ENCODE measurements at places on chromosomes 6 and 20. TPM values are rescaled to one million over a fixed set of nuclear protein-coding genes. Genes with fewer than 3 reads are reported as not detected.

The METTL24 gene
- total RNA-seq = not detected

The SULF2 gene
- 0.65 TPM for total RNA-seq

The COL20A1 gene
- total RNA-seq = 0.50 TPM

The ZBTB12 gene
- 1.9 TPM for total RNA-seq

The NRN1 gene
- 2.5 TPM for total RNA-seq

The ZFAND3 gene
- total RNA-seq = 114 TPM

GRCh38 chr6:161684731-161685475, 411.0 kb upstream of the AGPAT4 start:
- H3K4me3 ChIP-seq = no peak overlapping the region
- no peak overlapping the region for H3K27ac ChIP-seq
- H3K36me3 ChIP-seq = no peaks in the 10 kb centered on the region
- no peaks in the 10 kb centered on the region for H3K27me3 ChIP-seq
- DNase-seq = no peak
- no peaks in the 10 kb centered on the region for H3K4me1 ChIP-seq

- H3K27me3 ChIP-seq = peaks cover 19% of the 10 kb centered on the region
- H3K27ac ChIP-seq = no peak overlapping the region
- H3K36me3 ChIP-seq = no peaks in the 10 kb centered on the region
- H3K4me3 ChIP-seq = no peak overlapping the region
- DNase-seq = no peak
These were observed 22.8 kb upstream of the SCGN start for GRCh38 chr6:25629198-25629576.

DNA sequence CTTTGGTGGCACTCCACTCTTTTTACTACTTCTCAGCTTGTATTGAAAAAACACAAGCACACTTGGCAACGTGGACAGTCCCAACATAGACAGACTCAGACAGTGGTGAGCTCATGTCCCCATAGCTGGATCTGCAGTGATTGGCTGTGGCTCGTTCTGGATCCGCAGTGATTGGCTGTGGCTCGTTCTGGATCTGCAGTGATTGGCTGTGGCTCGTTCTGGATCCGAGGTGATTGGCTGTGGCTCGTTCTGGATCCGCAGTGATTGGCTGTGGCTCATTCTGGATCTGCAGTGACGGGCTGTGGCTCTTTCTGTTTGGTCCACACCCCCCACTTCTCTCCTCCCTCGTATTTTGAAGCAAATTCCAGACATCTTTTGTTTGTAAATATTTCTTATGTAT, 28.0 kb downstream of the OSBPL2 start:
- no peak overlapping the region for H3K27ac ChIP-seq
- peaks cover 5% of the 10 kb centered on the region for H3K36me3 ChIP-seq
- DNase-seq = no peak
- no peaks in the 10 kb centered on the region for H3K27me3 ChIP-seq

DNA sequence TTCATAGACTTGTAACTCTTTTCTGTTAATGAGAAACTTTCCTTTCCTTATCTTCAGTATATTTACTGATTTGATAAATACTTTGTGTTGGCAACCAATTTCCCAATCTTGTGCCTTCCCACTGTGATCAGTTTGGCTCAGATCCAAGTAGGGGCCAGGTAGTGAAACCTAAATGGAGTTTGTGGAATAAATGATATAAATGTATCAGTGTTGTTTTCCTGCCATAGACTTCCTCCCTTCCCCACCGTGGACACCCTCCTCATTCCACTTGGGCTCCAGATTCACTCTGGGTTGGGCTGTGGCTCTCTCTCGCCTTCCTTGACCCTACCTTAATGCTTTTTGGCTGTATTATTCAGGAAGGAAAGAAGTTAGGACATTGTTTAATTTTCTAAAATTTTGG, 1.3 kb downstream of the ZKSCAN3 start:
- DNase-seq = no peak
- H3K4me1 ChIP-seq = peaks cover 42% of the 10 kb centered on the region
- H3K4me3 ChIP-seq = peak overlapping the region; percentile 94
- peaks cover 4% of the 10 kb centered on the region for H3K36me3 ChIP-seq
- H3K27ac ChIP-seq = no peak overlapping the region

DNA sequence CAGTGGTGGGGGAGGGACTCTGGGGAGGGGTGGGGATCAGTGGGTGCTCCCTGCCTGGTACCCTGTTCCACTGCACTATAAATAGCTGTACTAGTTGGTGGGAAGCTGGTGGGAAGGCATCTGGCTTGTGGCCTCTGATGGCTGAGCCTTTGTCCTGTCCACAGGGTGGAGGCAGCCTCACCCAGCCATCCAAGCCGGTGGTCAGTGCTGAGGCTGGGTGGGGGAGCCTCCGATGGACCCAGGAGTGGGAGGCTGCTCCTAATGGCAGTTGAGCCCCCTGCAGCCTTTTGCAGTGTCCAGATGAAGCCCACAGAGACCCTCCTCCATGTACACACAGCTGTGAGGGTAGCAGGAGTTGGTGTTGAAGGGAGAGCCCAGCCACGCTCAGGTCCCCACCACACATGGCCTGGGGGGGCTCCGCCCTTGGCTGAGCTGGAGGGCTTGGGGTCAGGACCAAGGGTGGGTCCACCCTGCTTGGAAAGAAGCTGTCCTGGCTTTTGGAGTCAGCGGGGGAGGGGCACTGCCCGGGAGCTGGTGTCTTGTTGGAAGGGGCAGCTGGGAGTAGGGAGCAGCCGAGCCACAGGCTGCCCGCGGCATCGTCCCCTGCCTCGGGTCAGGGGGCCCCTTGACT, 2.5 kb downstream of the PPDPF start:
- peaks cover 6% of the 10 kb centered on the region for H3K27me3 ChIP-seq
- H3K27ac ChIP-seq = no peak overlapping the region
- peaks cover 17% of the 10 kb centered on the region for H3K36me3 ChIP-seq

- H3K4me3 ChIP-seq = no peak overlapping the region
- H3K27me3 ChIP-seq = no peaks in the 10 kb centered on the region
- no peak overlapping the region for H3K27ac ChIP-seq
- peaks cover 4% of the 10 kb centered on the region for H3K36me3 ChIP-seq
These were observed 40.1 kb downstream of the SLX4IP start for GRCh38 chr20:10475225-10475624.

DNA sequence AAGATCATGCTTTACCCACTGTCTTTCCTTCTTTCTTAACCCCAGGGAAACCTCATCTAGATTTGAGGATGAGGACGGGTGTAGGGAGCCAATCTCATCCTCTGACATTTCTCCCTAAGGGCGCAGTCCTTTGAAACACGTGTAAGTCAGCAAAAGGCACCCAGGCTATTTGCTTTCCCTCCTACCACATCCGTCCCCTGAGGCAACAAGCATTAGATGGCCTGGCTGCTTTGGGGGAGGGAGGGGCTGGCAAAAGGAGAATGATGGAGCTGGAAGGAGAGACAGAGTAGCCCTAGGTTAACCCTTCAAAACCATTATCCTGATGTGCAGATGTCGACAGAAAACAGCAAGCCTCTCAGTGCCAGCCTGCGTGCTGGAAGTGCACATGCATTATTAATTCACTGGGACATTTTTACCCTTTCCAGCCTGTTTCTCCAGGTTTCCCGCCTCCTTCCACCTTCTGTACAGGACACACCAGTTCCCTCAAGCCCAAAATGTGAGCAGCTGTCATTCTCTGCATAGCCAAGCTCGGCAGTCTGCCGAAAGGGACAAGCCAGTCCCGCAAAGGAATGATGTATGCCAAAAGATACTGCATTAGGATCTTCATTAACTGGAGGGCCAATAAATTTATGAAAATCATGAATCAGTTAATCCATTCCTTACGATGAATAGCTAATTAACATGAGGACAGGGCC, 547.2 kb downstream of the CD83 start:
- peaks cover 33% of the 10 kb centered on the region for H3K4me1 ChIP-seq
- H3K36me3 ChIP-seq = no peaks in the 10 kb centered on the region
- peak overlapping the region; percentile 34 for H3K27ac ChIP-seq
- no peaks in the 10 kb centered on the region for H3K27me3 ChIP-seq

DNA sequence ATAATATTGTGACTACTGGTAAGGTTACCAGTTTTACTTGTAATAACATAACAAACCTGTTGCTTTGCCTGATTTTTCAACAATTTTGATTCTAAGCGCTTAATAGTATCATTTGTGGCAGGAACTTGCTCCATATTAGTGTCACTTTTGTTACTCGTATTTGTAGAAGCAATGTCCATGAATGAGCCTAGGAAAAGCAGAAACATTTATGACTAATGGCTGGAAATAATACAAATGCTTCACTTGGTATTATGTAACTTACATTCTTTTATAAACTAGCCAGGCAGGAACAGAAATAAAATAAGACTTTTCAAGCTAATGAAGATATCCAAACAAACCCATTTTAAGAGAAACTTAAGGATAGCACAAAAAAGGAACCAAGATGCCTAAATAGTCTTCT, 38.9 kb downstream of the MAP3K7 start:
- no peak for DNase-seq
- no peaks in the 10 kb centered on the region for H3K27me3 ChIP-seq
- no peaks in the 10 kb centered on the region for H3K4me1 ChIP-seq
- H3K27ac ChIP-seq = peak overlapping the region; percentile 10
- no peak overlapping the region for H3K4me3 ChIP-seq
- peaks cover 19% of the 10 kb centered on the region for H3K36me3 ChIP-seq

DNA sequence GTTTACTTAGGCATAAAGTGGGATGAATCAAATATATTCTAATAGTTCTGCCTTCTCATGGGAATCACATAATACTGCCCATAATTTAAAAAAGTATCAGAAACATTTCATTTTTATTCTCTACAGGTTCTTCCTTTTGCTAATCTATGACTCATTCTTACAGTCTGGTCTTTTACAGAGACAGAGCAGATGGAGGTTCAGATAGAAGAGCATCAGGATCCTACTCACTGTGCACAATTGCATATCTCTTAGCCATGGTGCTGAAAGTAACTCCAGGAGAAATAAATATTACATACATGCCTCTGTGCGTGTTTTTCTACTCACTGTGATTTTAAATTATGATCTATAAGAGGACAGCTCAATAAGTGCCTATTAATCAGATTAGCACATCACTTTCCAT, 16.3 kb upstream of the OR2B6 start:
- peaks cover 61% of the 10 kb centered on the region for H3K27me3 ChIP-seq
- no peak overlapping the region for H3K27ac ChIP-seq
- no peaks in the 10 kb centered on the region for H3K4me1 ChIP-seq
- no peak for DNase-seq
- peaks cover 3% of the 10 kb centered on the region for H3K36me3 ChIP-seq

DNA sequence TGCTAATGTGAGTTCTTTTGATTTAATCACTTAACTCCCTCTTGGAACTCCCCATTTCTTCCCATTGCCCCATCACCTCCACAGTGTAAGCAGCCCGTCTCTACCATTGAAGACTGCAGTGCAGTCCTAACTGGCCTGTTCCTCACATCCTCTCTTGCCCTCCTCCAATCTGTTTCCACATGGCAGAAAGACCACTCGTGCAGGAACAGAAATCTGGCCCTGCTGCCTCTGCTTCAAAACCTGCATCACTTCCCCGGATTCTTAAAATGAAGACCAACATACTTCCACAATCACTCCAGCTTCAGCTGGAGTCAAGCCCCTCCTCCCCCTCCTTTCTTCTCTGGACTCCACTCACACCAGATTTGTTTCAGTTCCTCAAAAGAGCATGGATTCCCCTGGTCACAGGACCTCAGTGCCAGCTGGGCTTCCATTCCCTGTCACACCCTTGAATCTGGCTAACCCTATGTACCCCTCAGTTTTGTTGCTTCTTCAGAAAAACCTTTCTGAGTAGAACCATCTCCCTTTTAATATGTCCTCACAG, 802.3 kb downstream of the MAFB start:
- DNase-seq = no peak
- no peaks in the 10 kb centered on the region for H3K4me1 ChIP-seq
- H3K36me3 ChIP-seq = no peaks in the 10 kb centered on the region
- H3K27ac ChIP-seq = no peak overlapping the region
- no peak overlapping the region for H3K4me3 ChIP-seq

DNA sequence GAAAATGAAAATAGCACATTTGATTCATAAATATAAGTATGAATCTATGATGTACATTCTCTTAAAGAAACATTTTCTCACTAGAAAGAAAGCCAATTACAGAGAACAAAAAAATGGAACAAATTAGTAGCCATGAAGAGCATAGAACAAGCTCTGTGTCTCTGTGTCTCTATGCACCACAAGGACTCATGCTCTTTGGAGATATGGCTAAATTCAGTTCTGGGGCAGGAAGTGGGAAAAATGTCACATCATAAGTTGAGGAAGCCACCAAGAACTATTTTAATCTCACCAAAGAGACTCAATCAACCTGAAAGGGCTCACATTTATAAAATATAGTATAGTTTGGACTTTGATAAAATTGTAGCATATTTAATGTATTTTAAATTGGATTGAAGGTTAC, 1259.8 kb upstream of the GJE1 start:
- no peaks in the 10 kb centered on the region for H3K27me3 ChIP-seq
- no peak overlapping the region for H3K27ac ChIP-seq
- H3K36me3 ChIP-seq = no peaks in the 10 kb centered on the region
- DNase-seq = no peak

DNA sequence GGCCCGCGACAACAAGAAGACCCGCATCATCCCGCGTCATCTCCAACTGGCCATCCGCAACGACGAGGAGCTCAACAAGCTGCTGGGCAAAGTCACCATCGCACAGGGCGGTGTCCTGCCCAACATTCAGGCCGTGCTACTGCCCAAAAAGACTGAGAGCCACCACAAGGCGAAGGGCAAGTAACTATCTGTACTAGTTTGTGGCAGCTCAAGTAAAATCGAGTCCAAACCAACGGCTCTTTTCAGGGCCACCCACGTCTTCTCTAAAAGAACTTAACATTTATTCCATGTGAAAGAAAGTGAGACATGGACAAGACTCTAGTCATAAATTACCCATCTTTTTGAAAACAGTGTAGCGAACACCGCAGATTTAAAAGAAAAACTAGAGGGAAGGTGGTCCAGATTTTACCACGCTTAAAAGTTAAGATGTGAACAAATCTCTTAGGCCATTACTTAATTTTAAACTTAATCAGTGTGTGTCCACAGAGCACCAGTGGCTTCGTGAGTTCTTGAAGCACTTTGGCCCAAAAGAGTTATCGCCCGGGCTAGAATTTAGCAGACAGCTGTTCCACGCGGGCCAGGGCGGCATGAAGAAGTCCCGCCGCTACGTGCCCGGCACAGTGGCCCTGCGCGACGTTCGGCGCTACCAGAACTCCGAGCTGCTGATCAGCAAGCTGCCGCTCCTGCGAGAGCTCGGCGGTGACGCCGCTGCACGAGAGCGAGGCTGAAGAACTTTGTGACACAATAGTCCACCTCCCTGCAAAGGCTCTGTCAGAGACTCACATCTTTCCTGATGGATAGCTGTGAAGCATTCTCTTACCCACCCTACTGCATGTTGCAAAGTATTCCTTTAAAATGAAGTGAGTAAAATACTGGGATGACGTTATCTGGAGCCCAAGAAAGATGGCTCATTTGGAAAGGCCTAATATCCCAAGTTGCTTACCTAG, 113.9 kb upstream of the PRSS16 start:
- peaks cover 38% of the 10 kb centered on the region for H3K4me1 ChIP-seq
- H3K4me3 ChIP-seq = no peak overlapping the region
- H3K27me3 ChIP-seq = no peaks in the 10 kb centered on the region
- no peak overlapping the region for H3K27ac ChIP-seq
- peak; percentile 86 for DNase-seq

DNA sequence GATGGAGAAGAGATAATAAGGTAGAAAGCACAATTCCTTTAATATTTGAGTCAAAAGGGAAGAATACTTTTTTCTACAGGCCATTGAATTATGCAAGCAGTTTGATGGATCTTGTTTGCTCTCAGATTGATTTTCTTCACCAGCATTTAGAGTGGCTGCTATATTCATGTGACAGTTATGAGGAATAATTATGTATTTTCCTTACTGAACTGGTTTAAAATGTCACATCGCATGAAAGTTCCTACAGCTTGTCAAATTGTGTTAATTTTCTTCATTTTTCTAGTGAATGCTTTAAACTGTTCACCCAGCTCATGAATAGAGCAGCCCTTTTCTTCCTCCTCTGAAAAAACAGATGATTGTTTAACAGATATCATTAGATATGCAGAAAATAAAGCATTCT, 37.4 kb upstream of the TPD52L1 start:
- H3K4me3 ChIP-seq = no peak overlapping the region
- H3K4me1 ChIP-seq = no peaks in the 10 kb centered on the region
- DNase-seq = no peak

Data from activated T-cell treated with anti-CD3 and anti-CD28 coated beads, Interleukin-2, amount 50 U/mL, for 72 hours (primary cell).